Bladder microvascular endothelial cell (primary cell): ENCODE measurements at places on chromosomes 13 and 19. TPM values are rescaled to one million over a fixed set of nuclear protein-coding genes. Genes with fewer than 3 reads are reported as not detected.

CYP2A6 gene
- not detected in 2 replicates for total RNA-seq

ZNF441 gene
- total RNA-seq = 6.5 and 9.0 TPM in 2 replicates

FGF22 gene
- under 0.01 TPM in 1 of 2 replicates, not detected in the other for total RNA-seq

SPTBN4 gene
- 0.06 TPM in 1 of 2 replicates, not detected in the other for total RNA-seq

IGFL4 gene
- not detected in 2 replicates for total RNA-seq

LAIR2 gene
- total RNA-seq = not detected in 2 replicates

RNF113B gene
- not detected in 2 replicates for total RNA-seq

ZNF761 gene
- 6.2 and 11.4 TPM in 2 replicates for total RNA-seq

SULT2A1 gene
- total RNA-seq = not detected in 2 replicates

CLEC17A gene
- total RNA-seq = 0.06 TPM in 1 of 2 replicates, not detected in the other

PRR36 gene
- 0.13 TPM in 1 of 2 replicates, not detected in the other for total RNA-seq

SRRM5 gene
- total RNA-seq = 0.06 TPM in 1 of 2 replicates, not detected in the other

SSC5D gene
- 0.16 and 0.31 TPM in 2 replicates for total RNA-seq

LGALS14 gene
- total RNA-seq = not detected in 2 replicates

DNAAF3 gene
- total RNA-seq = 0.16 and 0.19 TPM in 2 replicates

GATAD2A gene
- 32.9 and 70.2 TPM in 2 replicates for total RNA-seq

SIAH3 gene
- not detected in 2 replicates for total RNA-seq

ONECUT3 gene
- total RNA-seq = not detected in 2 replicates

OR7D2 gene
- total RNA-seq = not detected in 2 replicates

LYPD4 gene
- total RNA-seq = not detected in 2 replicates

SYNGR4 gene
- not detected in 2 replicates for total RNA-seq

GSX1 gene
- total RNA-seq = not detected in 2 replicates

SWSAP1 gene
- 0.57 and 1.1 TPM in 2 replicates for total RNA-seq

PSG2 gene
- not detected in 2 replicates for total RNA-seq

KLK12 gene
- total RNA-seq = not detected in 2 replicates

NTF4 gene
- not detected in 2 replicates for total RNA-seq
